Right renal cortex interstitium (tissue), 3 donors: ENCODE measurements at places on chromosomes 7 and 10. TPM values are rescaled to one million over a fixed set of nuclear protein-coding genes. Genes with fewer than 3 reads are reported as not detected.

- DNase-seq = no peak
Observed at GRCh38 chr10:117788911-117789310, 246.4 kb downstream of the EMX2 start.

Gene CCL26
- polyA plus RNA-seq = not detected

Gene UPK3B
- polyA plus RNA-seq = 0.17 TPM

Gene UNCX
- 6.5 TPM for polyA plus RNA-seq

Gene PDE1C
- polyA plus RNA-seq = 4.8 TPM
